ENCODE measurements at places on chromosomes 7 and 10.

DNA sequence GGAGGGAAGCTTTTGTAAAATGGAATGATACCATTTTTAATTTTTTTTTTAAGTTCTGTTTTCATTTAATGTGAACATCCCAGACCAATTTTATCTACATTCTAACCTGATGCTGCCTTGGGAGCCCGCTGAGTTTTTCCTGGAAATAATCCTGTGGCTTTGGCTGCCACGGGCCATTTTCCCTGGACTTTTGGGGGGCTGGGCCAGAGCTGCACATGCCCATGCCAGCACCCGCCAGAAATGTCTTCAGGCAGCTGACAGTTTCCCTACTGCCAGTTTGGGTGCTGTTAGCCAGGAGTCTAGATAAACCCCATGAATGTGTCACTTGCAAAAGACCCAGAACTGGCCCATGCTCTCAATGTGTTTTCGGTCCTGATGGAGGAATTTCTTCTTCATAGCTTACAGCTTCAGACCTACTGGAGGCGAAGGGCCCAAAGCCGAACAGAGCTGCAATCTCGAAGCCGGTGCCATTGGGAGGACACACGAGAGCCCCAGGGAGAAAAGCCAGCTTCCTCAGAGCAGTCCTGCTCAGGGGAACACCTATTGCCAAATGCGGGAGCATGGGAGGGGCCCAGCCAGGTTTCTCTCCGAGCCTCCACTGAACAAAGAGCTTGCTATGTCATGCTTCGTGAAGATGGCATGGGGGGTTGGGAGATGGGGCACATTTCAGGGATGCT lies 444.2 kb upstream of the MKI67 start:
- no peak for DNase-seq

GRCh38 chr7:118220583-118220982 lies 3.9 kb upstream of the ANKRD7 start:
- no peak for DNase-seq

- DNase-seq: no peak
Measured at GRCh38 chr10:46264737-46265368, 21.9 kb upstream of the ANTXRL start.

- no peak for DNase-seq
Measured at GRCh38 chr10:72322030-72322279, 32.8 kb downstream of the DNAJB12 start.

- no peak for DNase-seq
Measured at GRCh38 chr10:95537542-95537927, 23.6 kb downstream of the SORBS1 start.
